ENCODE measurements at places on chromosomes 6 and 20. TPM values are rescaled to one million over a fixed set of nuclear protein-coding genes. Genes with fewer than 3 reads are reported as not detected.

- DNase-seq: no peak
Observed at GRCh38 chr6:34200340-34200971, 36.2 kb upstream of the HMGA1 start.

DNA sequence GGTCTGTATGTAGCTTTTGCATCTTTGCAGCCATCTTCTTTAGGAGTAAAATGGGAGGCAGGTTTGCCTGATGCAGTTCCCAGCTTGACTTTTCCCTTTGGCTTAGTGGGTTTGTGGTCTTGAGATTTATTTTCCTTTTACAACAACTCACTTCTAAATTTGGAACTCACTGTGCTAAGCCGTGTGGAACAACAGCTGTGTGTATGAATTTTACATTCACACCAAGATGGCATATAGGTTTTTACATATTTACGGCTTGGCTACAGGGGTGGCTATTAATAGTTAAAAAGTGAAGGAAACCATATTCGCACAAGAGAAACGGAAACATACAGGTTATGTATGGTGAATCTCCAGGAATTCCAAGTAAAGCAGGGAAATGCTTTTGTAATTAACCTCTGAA lies 2.5 kb downstream of the TTLL2 start:
- no peak for DNase-seq

GRCh38 chr20:3704087-3704486 lies 8.3 kb downstream of the SIGLEC1 start:
- no peak for DNase-seq

Gene IMPG1
- not detected for polyA plus RNA-seq

Gene CDH22
- polyA plus RNA-seq: not detected

- no peak for DNase-seq
Observed at GRCh38 chr6:116461331-116461931, at the start of gene CALHM6. Gene CALHM6, plus strand, starts transcription at chr6:116461375. Its CDS starts 555 bp downstream, at chr6:116461930.

DNA sequence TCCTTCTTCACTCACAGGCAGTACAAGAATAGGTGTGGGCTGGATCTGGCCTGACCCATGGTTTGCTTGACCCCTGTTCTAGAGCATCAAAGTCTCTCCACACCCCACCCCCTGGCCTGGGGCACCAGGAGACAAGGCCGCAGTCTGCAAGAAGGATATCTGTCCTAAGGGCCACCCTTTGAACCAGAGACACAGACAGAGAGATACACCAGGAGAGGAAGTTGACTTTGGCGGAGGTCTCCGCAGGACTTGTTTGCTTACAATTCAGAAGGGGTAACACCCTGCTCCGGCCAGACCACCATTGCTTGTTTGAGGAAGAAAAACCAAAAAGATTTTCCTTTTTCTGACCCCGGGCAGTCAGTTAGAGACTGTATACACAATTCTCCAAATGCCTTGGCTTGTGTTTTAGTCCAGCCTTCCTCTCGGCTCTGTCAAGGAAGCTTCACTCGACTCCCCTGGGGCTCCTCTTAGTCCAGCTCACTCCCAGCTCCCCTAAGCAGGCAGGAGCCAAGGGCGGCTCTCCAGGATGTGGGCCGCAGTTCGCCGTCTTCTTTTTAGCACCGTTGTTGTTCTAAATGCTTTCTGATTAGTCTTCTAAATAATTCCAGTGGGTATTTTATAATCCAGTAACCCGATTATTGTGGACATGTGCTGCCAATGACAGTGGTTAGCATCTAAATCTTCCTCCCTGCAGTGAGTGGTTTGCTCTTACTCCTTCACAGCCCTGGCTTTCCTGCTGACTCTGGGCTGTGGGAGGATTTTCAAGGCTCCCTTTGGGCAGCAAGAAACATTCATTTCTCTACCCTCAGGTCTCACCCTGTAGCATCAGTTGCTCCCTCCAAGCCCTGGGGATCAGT lies 58.6 kb upstream of the MRPS10 start:
- DNase-seq: no peak

GRCh38 chr6:142942805-142943227 lies 2.2 kb downstream of the HIVEP2 start:
- DNase-seq: no peak

- DNase-seq: no peak
Observed at GRCh38 chr20:64082126-64082731, 2.0 kb downstream of the LKAAEAR1 start.

- DNase-seq: no peak
Observed at GRCh38 chr20:41427833-41428232, 61.2 kb upstream of the EMILIN3 start.

DNA sequence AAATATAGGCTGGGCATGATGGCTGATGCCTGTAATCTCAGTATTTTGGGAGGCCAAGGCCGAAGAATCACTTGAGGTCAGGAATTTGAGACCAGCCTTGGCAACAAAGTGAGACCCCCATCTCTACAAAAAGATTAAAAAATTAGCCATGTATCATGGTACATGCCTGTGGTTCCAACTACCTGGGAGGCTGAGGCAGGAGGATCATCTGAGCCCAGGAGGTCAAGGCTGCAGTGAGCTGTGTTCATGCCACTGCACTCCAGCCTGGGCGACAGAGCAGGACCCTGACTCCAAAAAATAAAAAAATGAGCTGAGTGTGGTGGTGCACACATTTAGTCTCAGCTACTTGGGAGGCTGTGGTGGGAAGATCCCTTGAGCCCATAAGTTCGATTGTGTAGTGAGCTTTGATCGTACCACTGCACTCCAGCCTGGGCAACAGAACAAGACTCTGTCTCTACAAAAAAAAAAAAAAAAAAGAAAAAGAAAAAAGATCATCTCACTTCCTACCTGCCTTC lies 10.1 kb upstream of the GUCA1B start:
- no peak for DNase-seq

DNA sequence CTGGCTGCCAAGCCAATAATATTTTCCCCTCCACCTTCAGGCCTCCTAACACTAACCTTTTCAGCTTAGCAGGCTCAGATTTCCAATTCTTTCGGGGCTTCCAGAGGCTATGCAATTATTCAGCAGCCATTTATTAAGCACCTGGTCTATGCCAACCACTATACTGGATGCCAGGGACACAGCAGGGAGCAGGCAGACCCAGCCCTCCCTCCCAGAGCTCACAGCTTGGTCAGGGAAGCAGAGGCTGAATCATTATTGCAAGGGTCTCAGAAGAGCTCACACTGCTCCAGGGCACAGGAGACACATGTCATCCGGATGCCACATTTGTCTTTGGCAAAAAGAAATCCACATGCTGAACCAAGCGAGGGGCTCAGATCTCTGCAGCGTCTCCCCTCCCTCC lies 1.3 kb downstream of the BPIFB1 start:
- no peak for DNase-seq

Gene LRRN4
- 1.5 TPM for polyA plus RNA-seq

Gene DOK5
- not detected for polyA plus RNA-seq

- DNase-seq: no peak
Observed at GRCh38 chr20:44494681-44495080, 19.0 kb downstream of the TTPAL start.

Data from foreskin keratinocyte (primary cell).